ENCODE measurements at places on chromosomes 5 and 9.

DNA sequence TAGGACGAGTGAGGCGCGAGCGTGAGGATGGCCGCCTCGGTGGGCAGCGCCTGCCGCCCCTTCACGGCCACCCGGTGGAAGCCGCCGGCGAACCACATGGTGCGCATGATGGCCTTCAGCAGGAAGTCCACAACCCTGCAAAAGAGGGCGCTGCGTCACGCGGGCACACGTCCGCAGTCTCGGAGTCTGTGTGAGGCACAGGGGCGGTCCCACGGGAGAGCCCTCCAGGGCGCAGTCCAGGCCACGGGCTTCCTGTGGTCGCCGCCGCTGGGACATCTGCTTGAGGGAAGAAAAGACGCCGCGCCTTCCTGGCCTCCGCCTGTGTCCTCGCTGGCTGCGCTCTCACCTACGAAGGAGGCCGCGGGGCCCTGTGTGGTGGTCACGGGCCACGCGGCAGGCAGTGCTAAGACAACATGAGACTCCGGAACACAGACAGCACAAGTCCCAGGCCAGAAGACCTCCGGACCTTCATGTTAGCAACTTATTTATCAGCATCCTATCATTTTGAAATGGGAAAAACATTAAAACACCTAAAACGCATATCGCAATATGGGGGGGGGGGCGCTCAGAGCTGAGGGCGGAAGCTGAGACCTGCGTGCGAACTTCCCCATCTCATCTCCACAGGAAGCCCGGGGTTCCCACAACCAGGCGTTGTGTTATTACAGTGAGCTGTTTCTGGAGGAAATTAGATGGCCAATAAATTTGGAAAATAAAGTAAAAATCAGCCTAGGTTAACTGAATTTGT lies 28.8 kb downstream of the LPCAT1 start:
- DNase-seq, result peak; percentile 21

GRCh38 chr5:45162974-45163373 lies 354.2 kb downstream of the MRPS30 start:
- DNase-seq, result no peak

GRCh38 chr9:23825700-23826099 lies 340 bp downstream of the ELAVL2 start:
- no peak for DNase-seq

- no peak for DNase-seq
Observed at GRCh38 chr5:155303120-155303519, 289.6 kb downstream of the KIF4B start.

DNA sequence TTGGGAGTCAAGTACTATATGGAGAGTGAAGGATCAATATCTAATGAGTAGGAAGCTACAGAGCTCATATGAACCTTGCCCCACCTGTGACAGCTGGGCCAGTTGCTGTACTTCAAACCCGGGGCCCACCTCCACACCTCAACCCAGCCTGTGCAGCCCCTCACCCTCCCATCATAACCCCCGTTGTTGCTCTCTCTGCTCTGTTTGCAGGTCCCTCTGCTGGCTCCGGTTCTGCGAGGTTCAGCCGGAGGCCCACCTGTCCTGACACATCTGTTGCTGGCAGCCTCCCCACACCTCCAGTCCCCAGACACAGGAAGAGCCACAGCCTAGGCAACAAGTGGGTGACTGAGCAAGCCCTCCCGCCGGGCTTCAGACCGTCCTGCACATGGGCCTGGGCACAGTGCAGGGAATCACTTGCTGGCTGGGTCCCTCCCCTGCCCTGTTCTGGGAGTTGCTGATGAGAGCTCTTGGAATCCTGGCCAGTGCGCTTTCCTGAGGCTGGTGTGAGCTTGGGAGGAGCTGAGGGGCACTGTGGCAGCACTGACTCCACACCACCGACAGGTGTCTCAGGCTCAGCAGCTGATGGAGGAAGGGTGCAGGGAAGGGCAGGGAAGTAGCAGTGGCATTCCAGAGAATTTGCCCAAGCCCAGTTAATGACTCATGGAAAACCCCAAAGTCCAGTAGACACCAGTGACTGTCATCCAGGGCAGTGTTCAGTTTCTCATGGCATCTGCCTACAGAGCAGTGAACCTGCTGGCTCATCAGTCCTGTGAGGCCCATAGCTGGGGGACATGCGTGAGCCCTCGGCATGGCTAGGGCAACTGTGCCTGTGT lies 69.5 kb upstream of the GARNL3 start:
- no peak for DNase-seq

GRCh38 chr5:105430516-105430915 lies 1867.9 kb upstream of the NUDT12 start:
- DNase-seq, result no peak

GRCh38 chr5:146825033-146825432 lies 53.5 kb downstream of the PPP2R2B start:
- DNase-seq, result peak; percentile 13

GRCh38 chr5:75367401-75367800 lies 30.4 kb downstream of the HMGCR start:
- no peak for DNase-seq

DNA sequence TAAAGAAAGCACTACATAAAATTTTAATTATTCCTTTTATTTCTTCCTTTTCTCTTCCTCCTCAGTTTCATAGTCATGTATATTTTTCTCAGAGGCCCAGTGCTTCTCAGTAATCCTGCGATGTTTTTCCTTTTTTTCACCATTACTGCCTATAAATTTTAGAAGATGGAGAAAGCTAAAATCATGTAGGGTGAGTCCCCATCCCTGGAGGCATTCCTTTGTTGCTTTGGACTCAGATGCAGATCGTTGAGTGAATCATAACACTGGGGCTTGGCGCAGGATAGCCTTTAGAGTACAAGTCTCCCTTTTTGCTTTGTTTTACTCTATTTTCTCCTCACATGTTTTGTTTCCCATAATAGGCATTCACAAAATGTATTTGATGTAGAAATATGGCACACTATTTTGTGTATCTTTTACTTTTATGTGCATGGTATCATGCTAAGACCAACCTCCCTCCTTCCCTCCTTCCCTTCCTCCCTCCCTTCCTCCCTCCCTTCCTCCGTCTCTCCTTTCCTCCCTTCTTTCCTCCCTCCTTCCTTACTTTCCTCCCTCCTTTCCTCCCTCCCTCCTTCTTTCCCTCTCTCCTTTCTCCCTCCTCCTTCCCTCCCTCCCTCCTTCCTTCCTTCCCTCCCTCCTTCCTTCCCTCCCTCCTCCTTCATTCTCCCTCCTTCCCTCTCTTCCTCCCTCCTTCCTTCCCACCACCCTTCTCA lies 72.4 kb downstream of the NUDT12 start:
- no peak for DNase-seq

DNA sequence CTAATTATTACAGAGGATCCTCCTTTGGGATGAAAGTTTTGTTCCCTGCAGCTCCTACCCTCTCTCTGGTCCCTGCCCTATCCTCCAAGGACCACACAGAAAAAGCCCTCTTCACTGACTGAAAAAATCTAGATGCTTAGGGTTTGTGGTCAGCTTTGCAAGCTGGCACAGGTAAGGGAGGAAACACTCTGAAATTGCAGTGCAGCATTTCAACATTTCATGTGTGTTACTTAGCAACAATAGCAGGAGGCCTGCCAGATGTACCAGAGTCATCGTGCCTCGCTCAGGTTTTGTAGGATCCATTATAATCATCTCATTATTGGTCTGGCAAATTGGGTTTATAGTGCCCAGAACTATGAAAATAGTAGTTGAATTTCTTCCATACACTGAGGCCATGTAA lies 109.5 kb downstream of the PALM2AKAP2 start:
- DNase-seq, result peak; percentile 53

GRCh38 chr5:31153521-31153920 lies 40.0 kb upstream of the CDH6 start:
- no peak for DNase-seq

DNA sequence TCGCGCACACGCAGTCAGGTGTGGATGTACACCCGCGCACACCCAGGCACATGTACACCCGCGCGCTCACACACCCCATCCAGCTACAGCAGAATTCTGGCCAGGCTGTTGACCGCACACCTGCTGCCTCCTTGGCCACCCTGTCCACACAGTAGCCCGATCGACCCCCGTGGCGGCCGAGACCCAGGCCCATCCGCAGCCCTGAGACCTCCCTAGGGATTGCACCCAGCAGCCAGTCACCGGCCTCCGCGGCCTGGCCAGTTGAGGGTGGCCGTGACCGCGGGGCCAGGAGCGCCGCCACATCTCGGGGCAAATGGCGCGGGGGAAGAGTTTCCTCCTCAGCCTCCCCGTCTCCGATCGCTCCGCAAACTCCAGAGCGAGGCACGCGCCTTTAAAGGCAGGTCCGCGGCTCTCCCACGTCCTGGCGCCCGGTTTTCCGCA lies 774 bp upstream of the ADAMTS16 start:
- DNase-seq, result no peak

GRCh38 chr5:172211676-172212075 lies 17.7 kb downstream of the EFCAB9 start:
- DNase-seq, result no peak

DNA sequence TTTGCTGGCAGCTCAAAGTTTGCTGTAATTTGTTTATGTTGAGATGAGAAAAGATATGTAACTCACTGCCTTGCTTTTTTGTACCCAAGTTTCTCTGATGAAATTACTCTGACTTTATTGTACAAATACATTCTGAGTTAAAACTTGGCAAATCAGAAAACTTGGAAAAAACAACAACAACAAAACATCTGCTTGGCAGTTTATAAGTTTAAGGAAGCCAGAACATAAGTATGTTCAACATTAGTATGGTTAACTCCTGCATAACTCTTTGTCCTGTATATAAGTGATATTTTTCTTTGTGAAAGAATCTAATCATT lies 233.1 kb downstream of the MAST4 start:
- DNase-seq, result no peak

GRCh38 chr5:176538989-176539384 lies 1.8 kb upstream of the RNF44 start:
- DNase-seq, result no peak

GRCh38 chr5:8906303-8906967 lies 639.4 kb downstream of the SEMA5A start:
- DNase-seq, result no peak

- DNase-seq, result no peak
Observed at GRCh38 chr9:72843520-72844439, 109.1 kb downstream of the ALDH1A1 start.

DNA sequence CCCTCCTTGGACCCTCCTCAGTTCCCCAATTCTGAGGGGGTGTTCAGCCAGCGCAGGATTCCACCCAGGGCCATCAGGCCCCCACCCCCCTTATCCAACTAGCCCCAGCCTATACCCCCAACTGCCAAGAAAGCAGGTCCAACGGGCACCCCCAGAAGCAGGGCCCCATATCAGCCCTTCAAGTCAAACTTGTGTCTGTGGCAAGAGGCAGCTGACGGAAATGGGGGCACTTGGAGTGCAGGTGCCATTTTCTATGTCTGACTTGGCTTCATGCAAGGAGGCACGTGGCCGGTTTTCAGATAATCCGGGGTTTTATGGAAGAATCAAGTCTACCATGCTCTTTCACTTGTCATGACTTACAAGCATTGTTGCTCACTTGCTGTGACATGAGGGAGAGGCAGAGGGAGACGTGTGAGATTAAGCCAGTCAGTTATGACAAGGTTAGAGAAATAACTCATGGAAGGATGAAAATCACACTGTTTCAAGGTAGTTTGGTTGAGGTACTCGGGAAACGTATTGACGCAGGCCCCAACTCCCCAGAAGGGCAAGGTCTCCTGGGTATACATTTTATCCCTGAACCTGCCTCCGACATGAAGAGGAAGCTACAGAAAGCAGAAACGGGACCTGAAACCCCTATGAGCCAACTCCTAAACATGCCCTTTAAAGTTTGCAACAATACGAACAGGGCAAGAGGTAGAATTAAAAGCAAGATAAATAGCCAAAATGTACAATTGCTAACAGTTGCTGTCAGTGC lies 26.5 kb upstream of the CLPTM1L start:
- no peak for DNase-seq

DNA sequence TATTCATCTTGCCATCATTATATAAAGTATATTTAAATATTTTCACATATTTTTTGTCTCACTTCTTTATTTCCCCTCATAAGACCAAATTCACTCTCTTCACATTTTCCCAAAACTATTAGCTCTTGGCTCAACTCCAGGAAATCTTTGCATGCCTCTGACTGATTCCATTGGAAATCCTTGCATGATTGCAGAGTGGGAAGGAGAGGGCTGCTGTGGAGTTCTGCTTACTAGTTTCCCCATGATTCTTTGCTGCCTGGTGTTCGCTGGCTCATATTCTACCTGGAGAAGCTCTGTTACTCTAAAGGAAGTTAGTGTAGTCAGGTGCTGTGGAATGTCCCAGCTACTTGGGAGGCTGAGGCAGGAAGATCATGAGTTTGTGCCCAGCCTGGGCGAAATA lies 41.9 kb downstream of the LIX1 start:
- DNase-seq, result no peak

DNA sequence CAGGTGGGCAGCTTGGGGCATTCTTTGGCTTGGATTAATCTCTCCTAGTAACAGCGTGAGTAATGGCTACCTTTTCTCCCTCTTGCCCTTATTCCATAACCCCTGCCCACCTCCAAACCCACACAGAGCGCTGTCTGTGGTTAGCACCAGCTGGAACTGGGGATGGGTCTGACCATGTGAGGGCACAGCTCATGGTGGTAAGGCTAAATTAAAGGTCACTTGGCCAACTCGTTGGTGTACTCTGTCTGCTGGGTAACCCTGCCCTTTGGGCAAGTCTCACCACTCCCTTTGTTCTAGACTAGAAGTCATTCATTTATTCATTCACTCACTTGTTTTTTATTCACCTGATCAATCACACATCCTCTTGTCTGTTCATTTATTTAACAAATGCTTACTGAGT lies 27.8 kb downstream of the PPARGC1B start:
- DNase-seq, result no peak

- DNase-seq, result peak; percentile 62
Observed at GRCh38 chr9:88537761-88538091, 2.7 kb downstream of the NXNL2 start.

GRCh38 chr5:158789441-158789840 lies 310.3 kb downstream of the EBF1 start:
- DNase-seq, result no peak

- DNase-seq, result no peak
Observed at GRCh38 chr5:133294380-133294779, 242.6 kb downstream of the HSPA4 start.

GRCh38 chr5:156826150-156826549 lies 23.9 kb upstream of the PPP1R2B start:
- DNase-seq, result no peak

DNA sequence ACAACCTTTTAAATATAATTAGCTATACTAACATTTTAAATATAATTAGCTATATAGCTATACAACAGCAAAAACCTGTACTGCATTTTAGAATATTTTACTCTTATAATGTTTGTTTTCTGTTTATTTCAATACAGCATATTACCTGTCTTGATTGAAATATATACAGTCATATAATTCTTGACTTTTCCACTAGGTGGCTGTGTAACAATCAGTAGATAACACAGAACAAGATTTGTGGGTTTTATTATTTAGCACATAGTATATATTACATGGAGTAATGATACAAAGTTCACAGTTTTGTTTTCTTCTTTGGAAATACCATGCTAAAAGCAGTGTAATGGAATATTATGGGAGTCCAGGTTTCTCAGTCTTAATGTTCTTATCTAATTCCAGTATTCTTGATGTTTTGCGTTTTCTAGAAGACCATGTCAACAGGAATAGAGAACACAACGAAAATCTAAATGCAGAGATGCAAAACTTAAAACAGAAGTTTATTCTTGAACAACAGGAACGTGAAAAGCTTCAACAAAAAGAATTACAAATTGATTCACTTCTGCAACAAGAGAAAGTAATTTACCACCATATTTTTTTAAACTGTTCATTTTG lies 13.3 kb downstream of the HMMR start:
- no peak for DNase-seq

- DNase-seq, result peak; percentile 53
Observed at GRCh38 chr9:132268725-132269352, 85.9 kb downstream of the SETX start.
